Stimulated activated CD4-positive, alpha-beta T cell treated with anti-CD3 and anti-CD28 coated beads, Interleukin-1b, Interleukin-23, amount 100 ng/mL, for 1 hour (primary cell): ENCODE measurements at places on chromosomes 2 and 18.
A peak's percentile ranks its signal among the peaks of the same experiment; 100 is the strongest.

GRCh38 chr18:24601585-24601984, 141.1 kb downstream of the HRH4 start:
- no peak for DNase-seq

- DNase-seq = no peak
Observed at GRCh38 chr2:70304498-70304897, 2.6 kb upstream of the FAM136A start.

- DNase-seq = no peak
Observed at GRCh38 chr2:23342075-23342474, 42.9 kb upstream of the KLHL29 start.

GRCh38 chr18:2641638-2642037, 13.9 kb upstream of the SMCHD1 start:
- DNase-seq = no peak

DNA sequence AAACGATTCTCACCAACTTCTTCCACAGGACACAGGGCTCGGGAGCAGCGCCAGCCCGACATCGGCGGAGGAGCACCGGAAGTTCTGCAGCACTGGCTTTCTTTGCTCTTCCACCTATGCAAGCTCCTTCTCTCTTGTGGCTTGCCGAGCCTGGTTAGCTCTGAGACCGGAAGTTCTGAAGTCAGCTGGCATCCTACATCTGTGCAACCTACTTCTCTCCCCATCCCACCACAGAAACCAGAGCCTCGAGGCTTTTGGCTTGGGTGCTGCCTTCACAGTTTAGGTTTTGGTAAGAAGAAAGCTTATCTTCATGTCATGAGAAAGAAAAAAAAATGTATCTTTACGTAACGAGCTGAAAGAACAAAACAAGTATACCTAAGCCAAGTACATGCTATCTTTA, 111.7 kb downstream of the ANKRD44 start:
- DNase-seq = peak; percentile 72

DNA sequence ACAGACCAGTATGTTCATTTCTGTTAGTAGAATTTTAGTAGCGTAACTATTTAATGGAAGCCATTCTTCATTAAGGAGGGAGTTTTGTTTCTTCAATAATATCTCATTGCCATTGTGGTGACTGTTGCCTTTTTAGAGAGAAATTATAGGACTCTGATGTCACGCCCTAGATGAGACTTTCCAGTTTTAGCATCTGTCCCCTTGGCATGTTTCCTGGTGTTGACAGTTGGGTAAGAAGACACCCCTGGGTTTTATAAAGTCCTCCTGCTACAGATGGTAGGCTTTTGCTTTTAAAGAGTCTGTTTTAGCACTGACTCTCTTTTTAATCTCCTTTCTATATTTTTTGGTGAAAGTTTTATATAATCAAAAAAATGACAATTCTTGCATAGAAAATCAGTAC, 41.9 kb downstream of the KCNJ3 start:
- DNase-seq = no peak

DNA sequence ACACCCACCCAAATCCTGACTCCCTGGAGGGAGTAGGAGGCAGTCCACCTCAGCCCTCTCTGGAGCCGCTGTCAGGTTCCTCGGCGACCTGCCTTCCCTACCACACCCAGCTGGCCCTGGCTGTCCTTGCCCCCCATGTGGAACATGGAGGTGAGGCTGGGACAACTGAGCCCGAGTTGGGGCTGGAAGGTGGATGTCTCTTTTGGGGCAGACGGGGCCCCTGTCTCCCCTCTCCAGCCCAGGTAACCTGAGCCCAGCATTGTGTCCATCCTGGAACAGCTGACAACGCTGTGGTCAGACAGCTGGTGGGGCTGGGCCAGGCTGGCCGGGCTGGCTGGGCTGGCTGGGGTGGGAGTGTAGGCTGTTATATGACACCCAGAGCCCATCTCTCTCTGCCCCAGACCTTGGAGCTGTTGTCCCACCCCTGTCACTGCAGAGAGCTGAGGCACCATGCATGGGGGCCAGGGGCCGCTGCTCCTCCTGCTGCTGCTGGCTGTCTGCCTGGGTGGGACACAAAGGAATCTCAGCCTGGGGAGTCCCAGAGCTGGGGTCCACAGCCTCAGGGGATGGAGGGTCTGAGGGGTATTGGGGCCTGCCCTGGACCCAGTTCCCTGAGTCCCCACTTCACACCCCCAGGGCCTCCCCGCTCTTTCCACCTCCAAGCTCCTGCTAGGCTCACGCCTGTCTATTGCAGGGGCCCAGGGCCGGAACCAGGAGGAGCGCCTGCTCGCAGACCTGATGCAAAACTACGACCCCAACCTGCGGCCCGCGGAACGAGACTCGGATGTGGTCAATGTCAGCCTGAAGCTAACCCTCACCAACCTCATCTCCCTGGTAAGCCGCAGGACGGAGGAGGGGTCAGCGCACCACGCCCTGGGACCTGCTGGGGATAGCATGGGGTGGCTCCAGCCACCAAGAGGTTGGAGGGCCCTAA, at the start of gene CHRNG:
TSS of gene CHRNG (plus strand) at position 395 of the 934 bp plus-strand sequence. CDS start at position 451, 56 bp downstream.
- no peak for DNase-seq

GRCh38 chr18:62844850-62845643, 129.7 kb downstream of the PHLPP1 start:
- DNase-seq = no peak

- no peak for DNase-seq
Observed at GRCh38 chr2:136057802-136058140, 60.2 kb downstream of the CXCR4 start.

DNA sequence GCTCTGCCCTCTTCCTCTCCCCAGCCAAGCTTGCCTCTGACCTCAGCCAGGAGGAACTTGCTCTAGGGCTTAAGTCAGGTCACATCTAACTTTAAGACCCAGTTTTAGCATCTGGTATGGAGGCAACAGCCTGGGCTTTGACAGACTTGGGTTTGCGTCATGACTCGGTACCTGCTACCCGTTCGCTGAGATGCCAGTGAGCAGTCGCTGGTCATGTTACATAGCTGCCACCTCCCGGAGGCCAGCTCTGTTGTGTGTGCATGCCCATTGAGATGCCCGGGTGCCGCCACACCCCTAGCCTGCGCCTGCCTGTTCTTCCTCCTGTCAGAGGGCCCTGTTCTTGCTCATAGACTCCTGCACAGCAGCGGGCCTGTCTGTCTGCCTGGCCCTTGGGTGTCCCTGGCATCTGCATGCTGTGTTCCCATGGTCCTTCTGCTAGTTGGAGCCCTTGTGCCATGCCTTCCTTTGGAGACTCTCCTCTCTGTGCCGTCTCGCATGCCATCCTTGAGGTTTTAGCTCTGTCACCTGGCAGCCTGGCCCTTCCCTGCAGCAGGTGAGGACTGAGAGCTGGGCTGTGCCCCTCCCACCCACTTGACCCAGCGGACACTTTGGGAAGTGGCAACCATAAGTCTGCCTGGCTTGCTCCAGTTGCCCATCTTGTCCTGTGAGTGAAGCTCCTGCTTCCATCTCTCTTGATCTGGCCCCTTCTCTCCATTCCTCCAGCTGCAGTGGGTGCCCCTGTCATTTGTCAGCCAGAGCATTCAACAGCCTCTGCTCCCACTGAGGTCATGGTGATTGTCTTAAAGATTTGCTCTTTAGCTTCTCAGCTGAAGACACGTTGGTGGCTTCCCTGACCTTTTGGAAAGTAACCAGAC, 24.9 kb downstream of the ASAP2 start:
- DNase-seq = no peak

DNA sequence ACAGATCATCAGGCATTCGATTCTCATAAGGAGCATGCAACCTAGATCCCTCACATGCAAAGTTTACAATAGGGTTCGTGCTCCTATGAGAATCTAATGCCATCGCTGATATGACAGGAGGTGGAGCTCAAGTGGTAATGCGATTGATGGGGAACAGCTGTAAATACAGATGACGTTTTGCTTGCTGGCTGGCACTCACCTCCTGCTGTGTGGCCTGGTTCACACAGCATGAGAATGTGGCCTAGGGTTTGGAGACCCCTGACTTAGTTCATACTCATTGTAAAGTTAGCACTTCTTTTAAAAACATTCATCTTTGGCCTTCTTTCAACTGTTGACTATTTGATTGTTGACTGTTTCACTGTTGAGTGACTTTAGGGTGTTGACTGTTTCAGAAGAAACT, 8.7 kb upstream of the CHMP1B start:
- no peak for DNase-seq
